ENCODE measurements at places on chromosomes 2 and 18.

DNA sequence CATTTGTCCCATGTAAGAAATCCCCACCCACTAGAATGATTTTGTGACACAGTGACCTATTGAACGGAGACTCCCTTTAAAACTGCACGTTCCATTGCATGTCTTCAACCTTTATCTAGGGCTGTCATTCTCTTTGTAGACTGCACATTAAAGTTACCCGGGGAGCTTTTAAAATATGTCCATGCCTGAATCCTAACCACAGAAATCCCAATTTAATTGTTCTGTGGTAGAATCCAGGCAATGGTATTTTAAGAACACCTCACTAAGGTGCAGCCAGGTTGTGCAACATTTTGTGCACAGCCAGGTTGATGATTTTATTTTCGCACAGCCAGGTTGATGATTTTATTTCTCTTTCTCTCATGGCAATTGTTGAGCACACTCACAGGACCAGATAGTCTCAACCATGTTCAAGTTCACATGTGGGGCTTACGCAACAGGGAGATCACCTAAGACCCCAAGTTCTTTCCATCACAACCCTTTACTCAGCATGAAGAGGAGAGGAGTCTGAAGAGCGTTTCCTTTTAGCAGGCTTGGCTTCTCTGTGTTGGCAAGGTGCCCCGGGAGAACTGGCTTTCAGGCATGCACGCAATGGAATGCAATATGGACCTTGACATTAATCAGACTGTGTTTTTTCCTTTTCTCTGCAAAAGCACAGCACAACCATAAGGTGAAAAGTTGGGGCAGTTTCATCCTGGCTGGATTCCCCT is 467.3 kb upstream of the ETAA1 start:
- DNase-seq = no peak

- DNase-seq = no peak
Measured at GRCh38 chr2:239668042-239668441, 267.2 kb upstream of the HDAC4 start.

GRCh38 chr18:1544016-1544415 is 639.3 kb downstream of the ADCYAP1 start:
- no peak for DNase-seq

GRCh38 chr2:144267239-144267638 is 252.7 kb downstream of the ZEB2 start:
- no peak for DNase-seq

- DNase-seq = no peak
Measured at GRCh38 chr2:151945186-151945585, 117.0 kb upstream of the ARL5A start.

- DNase-seq = no peak
Measured at GRCh38 chr2:234257859-234258561, 207.5 kb downstream of the SPP2 start.

GRCh38 chr2:80573167-80573566 is 268.6 kb upstream of the LRRTM1 start:
- DNase-seq = no peak

GRCh38 chr18:47261902-47262300 is 10.4 kb upstream of the SKOR2 start:
- no peak for DNase-seq

DNA sequence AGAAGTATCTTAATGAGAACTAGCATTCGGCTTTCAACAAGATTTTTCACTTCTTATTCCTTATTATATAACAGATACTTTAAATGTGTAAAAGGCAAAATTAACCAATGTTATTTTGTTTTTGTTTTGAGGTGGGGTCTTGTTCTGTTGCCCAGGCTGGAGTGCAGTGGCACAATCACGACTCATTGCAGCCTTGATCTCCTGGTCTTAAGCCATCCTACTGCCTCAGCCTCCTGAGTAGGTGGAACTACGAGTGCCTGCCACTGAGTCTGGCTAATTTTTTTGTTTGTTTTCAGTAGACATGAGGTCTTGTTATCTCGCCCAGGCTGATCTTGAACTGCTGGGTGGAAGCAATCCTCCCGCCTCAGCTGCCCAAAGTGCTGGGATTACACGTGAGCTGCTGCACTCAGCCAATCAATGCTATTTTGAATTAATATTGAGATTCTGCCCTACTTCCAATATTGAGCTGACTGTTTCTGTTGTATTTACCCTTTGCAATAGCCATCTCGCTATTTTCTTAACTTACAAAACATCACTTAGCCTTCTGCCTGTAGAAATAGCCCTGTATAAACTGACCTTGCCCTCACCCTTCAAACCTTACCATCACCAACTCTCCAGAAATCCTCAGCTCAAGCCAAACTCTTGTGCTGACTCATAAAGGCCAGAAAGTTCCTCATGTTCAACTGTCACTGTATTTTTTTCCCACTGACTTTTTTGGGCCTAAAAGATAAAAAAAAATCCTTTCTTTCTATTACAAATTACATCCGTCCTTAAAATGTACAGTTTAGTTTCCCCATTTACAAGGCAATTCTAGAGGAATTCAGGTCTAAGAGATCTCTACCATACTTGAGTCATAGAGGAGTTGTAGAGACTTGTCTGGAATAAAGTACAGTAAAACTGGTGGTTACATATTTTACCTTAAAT is 94.3 kb downstream of the OLA1 start:
- no peak for DNase-seq

All from stimulated activated CD8-positive, alpha-beta memory T cell treated with anti-CD3 and anti-CD28 coated beads, Interleukin-15, amount 100 ng/mL, for 1 hour (primary cell).